ENCODE measurements at places on chromosomes 6 and 20.

- DNase-seq, result no peak
Measured at GRCh38 chr20:47535088-47535487, 33.4 kb downstream of the NCOA3 start.

DNA sequence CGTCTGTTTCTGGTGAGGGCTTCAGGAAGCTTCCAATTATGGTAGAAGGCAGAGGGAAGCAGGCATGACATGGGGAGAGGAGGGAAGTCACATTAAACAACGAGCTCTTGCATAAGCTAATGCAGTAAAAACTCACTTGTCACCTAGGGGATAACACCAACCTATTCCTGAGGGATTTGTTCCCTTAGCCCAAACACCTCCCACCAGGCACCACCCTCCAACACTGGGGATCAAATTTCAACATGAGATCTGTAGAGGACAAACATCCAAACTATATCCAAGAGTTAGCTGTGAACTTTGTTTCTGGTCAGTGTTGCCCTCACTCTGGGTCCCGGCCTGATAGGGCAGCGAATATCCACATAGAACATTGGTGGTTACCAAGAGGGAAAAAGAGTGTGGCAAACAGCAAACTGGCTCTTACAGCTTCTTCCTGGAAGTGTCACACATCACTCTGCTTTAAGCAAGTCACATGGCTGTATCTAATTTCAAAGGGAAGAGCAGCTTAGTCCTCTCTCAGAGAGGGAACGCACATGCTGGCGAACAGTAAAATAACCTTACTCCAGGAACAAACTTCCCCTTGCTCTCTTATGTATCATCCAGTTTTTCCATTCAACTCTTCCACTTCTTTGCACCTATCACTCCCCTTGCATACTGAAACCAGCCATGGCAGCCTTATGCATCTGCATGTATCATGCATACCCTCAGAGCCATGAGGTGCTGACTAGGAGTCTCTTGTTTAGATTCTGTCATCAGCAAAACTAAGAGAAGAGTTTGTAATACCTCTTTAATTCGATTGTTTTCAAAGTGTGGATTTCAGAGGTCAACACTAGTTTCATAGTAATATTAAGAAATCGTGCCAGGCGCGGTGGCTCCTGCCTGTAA, 4.8 kb upstream of the MOCS1 start:
- no peak for DNase-seq

- no peak for DNase-seq
Measured at GRCh38 chr6:28653876-28654275, 128.2 kb downstream of the GPX5 start.

- no peak for DNase-seq
Measured at GRCh38 chr6:157952861-157953351, 28.8 kb upstream of the SYNJ2 start.

DNA sequence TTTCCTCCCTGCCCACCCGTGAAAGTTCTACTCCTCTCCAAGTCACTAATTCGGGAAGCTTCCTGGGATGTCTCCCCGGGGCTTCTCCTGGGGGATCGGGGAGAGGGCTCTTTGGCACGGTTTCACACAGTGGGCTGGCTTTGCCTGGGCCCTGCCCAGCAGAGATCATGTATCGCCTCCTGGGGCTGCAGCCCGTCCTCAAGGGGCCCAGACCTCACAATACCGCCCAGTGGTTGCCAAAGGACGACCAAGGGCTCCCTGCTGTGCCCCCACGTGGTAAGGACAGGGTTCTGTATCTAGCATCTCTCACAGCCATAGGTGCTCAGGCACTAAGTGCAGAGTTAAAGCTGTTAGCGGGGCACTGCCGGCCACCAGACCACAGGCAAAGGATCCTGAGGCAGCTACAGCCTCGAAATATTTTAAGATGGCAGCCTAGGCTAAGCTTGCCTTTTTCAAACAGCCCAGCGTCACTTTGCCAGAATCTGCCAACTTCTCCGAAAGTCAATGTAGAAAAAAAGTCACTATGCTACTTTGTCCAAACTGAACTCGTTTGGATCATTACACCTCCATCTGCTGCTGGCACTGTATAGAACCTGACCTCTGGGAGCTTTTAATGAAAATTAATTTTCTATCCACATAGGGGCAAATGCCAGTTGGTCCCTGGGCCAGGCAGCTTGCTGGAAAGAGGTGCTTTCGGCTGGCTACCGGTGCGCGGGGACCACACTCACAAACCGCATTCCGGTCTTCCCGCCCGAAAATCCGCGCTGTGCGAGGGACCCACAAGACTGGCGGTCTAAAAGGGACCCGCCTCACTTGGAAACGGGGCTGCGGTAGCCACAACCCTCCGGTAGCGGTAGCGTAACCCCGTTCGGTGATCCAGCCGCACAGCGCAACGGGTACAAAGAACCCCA, 1.3 kb upstream of the NNAT start:
- no peak for DNase-seq

- DNase-seq, result no peak
Measured at GRCh38 chr6:96683819-96684528, 121.0 kb downstream of the FHL5 start.

GRCh38 chr6:157571269-157571668, 190.3 kb downstream of the ZDHHC14 start:
- DNase-seq, result no peak

DNA sequence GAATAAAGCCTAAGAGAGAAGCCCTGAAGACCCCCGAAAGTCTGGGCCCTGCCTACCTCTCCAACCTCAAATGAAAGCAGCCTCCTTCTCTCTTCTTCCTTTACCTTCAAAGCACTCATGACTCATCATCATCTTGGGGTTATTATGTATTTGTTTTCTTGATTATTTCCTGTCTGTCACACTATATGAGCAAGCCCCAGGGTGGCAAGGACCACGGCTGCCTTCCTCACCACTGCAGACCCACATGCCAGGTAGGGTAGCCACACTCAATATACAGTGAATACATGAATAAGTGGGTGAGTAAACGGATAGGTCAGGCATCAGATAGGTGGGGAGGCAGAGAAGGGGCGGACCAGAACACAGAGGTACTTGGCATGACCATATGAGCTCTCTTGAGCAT, 8.8 kb downstream of the WFDC3 start:
- no peak for DNase-seq

GRCh38 chr6:158548418-158549161, 11.3 kb upstream of the TMEM181 start:
- DNase-seq, result no peak

- no peak for DNase-seq
Measured at GRCh38 chr6:104118274-104118673, 741.4 kb downstream of the HACE1 start.

GRCh38 chr6:158232316-158233213, 64.4 kb downstream of the GTF2H5 start:
- DNase-seq, result no peak

DNA sequence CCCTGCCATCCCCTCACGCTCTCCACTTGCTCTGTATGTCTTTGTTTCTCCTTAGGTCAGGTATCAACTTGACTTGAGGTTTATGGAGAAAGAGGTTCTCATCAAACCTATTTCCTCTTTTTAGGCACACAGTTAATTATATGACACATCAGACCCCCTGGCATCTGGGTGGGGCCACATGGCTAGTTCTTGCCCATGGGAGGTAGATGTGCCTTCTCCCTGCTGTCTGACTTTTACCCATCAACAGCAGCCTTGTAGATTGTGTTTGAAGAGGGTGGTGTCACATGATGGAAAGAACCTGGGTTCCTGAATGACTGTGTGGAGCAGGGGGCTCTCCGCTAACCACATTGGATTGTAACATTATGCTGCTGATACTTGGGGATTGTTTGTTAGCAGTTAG, 7.2 kb upstream of the UQCC2 start:
- DNase-seq, result no peak

GRCh38 chr20:366041-366718, 14.4 kb upstream of the TRIB3 start:
- no peak for DNase-seq

- DNase-seq, result no peak
Measured at GRCh38 chr6:161414180-161414579, 140.3 kb upstream of the AGPAT4 start.
